ENCODE measurements at places on chromosomes 3 and 15.

DNA sequence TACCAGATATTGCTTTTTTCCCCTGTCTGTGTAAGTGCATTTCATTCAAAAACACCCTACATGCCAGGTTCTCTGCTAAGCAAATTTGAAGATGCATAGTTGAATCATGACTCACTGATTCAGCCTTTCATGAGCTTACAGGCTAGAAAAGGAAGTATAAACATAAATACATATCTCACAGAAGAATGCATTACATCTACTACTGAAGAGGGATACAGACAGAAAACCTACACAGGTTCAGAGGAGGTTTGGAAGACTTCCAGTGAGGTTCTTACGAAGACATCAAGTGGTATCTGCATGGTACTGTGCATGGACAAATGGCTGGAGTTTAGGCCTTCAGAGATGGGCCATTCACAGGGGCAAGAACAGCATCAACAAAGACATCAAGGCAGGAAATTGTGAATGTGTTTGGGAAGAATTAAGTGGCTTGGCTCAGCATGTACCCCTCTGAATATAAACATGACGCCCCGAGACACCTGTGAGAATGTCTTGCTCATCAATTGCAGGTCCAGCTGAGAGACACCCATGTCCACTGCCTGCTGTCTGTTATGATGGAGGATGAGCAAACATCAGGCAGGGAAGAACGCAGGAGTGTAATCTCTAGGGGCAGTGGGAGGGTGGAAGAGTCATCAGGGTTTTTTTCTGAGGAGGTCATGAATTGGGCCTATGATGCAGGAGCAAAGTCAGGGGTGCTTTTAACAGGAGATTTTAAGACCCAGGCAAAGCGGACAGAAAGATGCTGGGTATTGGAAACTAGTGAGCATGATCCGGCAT, 105.1 kb upstream of the GALNT15 start:
- peak; percentile 89 for DNase-seq

GRCh38 chr3:186216900-186217819, 108.3 kb upstream of the ETV5 start:
- DNase-seq = no peak

DNA sequence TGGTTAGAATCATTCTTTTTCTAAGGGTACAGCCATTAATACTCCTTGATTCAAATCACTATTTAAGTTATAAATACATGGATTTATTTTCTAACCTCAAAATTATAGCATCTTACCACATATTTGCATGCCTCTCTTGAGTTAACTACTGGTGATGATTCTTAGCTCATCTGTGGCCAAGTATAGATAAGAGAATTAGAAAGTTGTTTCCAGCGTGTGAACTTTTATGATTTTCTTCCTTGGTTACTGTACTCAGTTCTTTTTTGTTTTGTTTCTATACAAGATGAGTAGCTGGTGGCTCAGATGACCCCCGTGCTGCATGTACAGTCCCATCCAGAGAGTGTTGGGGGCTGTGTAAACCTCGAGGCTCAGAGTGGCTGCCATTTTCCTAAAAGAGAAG, 124.6 kb downstream of the IGF1R start:
- no peak for DNase-seq

GRCh38 chr15:69983696-69984265, 113.9 kb downstream of the TLE3 start:
- no peak for DNase-seq

GRCh38 chr3:128297401-128298138, 144.3 kb downstream of the EEFSEC start:
- peak; percentile 67 for DNase-seq

DNA sequence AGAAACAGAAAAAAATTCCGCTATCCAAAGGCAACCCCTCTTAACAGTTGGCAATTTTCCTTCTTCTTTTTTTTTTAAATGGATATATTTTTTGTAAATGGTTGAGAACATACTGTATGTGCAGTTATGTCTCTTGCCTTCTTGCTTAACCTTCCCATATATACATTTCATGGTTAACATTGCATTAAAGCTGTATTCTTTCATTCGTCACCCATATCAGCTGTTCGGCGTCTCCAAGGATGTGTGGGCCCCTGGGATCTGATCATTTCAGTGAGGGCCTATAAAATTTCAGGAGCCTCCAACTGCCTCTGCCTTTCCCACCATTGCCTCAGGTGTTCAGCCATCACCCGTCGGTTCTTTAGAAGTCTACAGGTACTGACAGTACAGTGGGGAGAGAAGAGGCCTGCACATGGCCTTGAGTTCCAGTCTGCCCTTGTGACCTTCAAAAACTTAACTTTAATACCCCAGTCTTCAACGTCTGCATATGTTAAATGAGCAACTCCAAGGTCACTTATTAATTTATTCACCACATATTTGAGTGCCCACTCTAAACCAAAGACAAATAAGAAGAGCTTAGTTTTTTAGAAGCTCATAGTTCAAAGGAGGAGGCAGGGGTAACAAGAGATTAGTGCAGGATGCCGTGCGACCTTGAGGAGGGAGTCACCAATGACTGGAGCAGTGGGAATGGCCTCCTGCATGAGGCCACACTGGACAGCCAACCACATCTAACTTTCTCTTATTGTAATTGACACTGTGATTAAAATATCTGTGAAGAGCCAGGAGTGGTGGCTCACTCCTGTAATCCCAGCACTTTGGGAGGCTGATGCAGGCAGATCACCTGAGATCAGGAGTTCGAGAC, 6.9 kb downstream of the ST6GAL1 start:
- no peak for DNase-seq

DNA sequence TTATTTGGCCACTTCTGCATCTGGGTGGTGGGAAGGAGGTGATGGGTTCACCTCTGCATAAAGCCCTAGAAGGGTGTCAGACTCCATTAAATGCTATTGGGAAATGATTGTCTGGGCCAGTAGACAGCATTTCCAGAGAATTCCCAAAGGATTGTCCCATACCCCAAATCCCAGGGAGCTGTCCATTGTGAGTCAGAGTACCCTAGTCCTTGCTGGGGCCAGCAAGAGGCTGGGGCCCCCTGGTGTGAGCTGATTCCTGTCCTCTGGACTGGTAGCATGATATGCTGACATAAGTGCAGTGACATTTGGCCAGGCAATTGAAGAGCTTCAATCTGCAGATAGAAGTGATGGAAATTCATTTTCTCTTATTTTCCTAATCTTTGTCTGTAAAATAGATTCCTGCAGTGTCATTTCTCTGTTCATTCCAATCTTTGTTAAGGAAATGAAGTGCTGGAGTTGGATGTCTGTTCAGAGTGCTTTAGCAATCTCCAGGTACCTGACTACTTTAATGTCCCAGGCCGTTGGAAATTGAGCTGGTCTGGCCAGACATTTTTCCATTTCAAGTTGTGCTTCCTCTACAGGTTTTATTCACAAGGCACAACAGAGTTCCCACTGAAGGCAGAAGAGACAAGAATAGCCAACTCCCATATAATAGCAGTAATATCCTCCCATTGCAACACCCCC, 91.2 kb downstream of the RPLP1 start:
- no peak for DNase-seq

DNA sequence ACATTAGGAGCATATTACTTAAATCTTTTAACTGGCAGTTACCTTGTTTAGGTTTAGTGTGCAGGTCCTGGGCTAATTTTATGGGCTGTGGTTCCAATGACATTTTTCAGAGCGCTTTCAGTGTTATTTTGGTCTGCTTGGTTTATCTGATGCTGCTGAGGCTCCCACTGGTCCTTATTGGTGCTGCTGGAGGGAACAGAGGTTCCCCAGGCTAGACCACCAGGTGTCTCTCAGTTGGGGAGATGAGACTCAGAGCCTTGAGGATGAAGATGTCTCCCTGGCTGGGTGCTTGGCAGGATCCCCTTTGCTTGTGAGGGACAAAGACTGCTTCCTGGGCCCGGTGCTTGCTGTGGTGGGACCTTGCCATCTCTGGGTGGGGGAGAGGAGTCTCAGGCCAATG, 28.3 kb upstream of the TASOR start:
- no peak for DNase-seq

DNA sequence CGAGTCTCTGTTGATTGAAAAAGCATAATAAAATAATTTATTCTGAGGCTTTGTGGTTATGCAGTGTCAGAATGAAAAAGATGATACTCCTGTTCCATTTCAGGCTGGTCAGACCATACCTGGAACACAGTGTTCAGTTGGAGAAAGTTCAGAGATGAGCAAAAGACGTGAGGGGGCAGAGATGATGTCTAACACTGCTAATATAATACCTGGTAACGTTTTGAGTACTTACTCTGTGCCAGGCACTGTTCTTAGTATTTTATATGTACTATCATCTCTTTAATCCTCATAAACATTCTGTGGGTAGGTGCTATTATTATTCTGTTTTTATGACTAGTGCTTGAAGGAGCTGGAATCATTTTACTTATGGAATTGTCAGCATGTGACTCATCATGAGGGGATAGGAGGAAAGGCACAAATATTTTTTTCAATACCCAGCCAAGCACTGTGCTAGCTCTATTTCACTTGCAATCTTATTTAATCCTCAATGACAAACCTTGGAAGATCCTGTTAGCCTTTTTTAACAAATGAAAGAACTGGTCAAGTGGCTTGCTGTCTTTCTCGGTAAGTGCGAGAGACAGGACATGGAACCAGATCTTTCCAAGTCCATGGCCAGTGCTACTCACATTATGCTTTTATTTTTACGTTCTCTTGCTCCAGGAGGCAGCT, 31.8 kb downstream of the IQGAP1 start:
- peak; percentile 87 for DNase-seq

GRCh38 chr3:127426444-127427153, 138.8 kb upstream of the PRR20G start:
- DNase-seq = no peak

GRCh38 chr15:66679657-66680108, 22.4 kb upstream of the SMAD6 start:
- DNase-seq = no peak

DNA sequence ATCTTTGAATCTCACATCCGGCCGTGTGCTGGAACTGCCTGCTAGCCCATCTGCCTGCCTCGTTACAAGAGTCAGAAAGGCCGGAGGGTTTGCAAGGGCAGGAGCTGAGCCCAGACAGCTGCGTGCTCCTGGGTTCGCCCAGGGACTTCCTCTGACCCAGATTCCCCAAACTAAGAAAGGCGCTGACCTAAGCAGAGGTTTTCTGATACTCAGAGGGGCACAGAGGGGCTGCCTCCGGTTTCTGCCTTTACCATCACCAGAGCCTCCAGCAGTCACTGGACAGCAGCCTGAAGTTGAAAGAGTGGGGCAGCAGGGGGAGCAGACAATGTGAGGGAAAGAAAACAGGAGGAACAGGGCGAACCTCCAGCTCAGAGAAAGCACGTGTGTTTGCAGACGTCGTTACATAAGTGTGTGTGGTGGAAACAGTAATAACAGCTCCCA, 33.4 kb upstream of the RAD18 start:
- DNase-seq = no peak

DNA sequence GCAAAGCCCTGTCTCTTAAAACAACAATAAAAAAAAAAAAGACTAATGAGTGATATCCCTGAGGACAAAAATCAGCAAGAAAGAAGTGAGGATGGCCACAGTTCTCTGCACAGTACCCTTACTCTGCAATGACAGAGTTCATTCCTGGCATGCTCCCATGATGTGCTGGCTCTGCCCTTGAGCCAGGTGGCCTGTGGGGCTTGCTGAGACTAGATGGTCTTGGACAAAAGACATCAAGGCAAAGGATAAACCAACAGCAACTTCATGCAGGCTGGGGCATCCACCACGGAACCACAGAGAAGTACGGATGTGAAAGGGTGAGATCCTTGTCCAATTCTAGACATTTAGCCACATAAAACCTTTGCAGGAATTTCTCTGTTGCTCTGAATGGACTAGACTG, 12.7 kb downstream of the MGLL start:
- DNase-seq = no peak

DNA sequence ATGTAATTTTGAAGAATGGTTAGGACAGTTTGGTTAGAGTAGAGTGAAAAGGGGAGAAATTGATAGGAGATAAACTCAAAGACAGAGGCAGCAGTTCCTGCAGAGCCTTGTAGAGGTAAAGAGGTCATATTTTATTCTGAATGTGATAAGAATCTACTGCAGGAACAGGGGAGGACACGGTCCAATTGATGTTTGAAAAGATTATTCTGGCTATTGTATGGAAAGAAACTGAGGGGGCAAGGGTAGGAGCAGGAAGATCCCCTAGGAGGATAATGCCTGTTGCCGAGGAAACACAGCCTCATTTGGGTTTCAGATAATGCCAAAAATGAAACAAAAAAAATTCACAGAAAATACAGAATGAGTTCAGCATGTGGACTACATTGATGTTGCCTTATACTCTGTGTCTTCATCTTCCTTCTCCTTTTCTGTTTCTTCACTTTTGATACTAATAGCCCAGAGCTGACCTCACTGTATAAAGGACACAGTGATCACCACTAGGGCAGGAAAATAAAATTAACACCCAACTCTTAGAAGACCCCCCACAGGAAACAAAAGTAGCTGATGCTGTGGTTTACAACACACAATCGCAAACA, 454.6 kb upstream of the UBE2E2 start:
- no peak for DNase-seq

DNA sequence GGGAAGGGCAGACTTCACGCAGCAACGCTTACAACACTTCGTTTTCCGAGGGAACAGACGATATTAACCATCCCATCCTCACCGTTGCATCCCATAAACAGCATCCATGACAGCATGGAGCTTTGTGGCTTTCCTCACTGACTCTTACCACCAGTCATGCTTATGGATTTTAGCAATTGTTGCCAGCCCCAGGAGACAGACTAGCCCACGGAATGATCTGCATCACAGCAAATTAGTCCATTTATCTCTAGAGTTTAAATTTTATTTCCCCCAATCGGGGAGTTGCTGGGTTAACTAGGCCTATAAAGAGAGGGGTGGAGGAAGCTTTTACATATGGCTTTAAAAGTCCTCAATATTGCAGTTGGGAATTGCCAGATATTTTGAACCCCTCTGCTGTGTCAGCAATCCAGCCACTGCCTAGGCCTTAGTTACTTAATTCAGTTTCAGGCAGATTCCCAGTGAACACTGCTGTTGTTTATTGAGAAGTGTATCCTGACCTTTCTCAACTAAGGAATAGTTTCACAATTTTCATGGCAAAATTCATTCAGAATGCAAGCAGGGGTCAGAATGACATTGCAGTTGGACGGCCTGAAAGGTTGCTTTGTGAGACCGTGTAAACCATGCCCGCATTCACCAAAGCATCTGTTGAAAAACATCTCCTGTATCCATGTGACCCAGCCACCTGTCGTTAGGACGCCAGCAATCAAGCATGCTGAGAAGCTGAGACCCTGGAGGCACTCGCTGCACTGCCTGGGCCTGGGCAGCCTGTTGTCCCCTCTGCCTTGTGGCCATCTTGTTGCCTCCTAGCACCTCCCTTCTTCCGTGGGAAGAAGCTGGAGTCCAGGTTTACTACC, 397.4 kb upstream of the TPM1 start:
- no peak for DNase-seq

Data from adipocyte (in vitro differentiated cells).